GM23248 (cell line): ENCODE measurements at places on chromosomes 5 and 9.

DNA sequence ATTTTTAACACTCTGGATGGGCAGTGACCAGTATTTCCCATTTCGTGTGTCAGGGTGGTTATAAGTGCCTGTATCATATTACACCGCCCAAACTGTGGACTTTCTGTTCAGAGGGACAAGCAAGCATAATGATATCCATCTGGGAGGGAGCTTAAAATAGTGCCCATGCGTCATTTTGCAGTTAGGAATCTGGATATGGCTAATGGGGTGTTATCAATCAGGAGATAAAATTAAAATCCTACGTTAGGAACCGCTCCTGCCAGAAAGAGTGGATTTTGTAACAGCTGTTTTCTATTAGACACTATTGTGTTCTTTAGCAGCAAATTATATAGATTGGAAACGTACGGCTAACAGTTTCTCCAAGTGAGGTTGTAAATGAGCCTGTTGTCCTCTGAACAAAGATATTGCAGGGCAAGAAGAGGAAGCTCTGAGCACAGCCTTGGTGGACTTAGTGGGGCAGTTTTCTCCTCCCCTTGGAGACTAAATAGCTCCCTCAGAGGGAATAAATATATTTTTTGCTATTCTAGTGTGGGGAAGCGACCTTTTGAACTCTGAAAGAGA, 160.4 kb downstream of the SPATA31D1 start:
- H3K4me3 ChIP-seq: peak overlapping the region; percentile 37
- H3K27me3 ChIP-seq: no peaks in the 10 kb centered on the region
- H3K27ac ChIP-seq: peak overlapping the region; percentile 59
- H3K36me3 ChIP-seq: no peaks in the 10 kb centered on the region
- H3K4me1 ChIP-seq: peaks cover 27% of the 10 kb centered on the region

DNA sequence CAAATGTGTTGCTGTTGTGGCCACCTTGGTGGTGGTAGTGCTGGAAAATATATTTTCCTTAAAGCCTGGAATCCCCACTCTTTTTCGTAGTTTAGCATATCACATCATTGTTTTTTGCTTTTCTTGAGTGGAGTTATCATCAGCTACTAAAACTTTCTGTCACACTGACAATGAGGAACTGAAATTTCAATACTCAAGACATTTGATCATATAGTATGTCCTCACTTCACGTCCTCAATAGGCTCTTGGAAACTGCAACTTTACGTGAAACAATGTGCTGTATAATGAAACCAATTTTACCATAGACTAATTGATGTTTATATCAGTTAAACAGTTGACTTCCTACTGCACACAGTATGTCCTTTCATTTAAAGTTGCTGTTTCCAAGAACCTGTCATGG, 265.8 kb downstream of the ADGRV1 start:
- no peaks in the 10 kb centered on the region for H3K4me1 ChIP-seq
- H3K36me3 ChIP-seq: no peaks in the 10 kb centered on the region
- H3K4me3 ChIP-seq: no peak overlapping the region
- no peak for DNase-seq
- H3K27me3 ChIP-seq: no peaks in the 10 kb centered on the region

DNA sequence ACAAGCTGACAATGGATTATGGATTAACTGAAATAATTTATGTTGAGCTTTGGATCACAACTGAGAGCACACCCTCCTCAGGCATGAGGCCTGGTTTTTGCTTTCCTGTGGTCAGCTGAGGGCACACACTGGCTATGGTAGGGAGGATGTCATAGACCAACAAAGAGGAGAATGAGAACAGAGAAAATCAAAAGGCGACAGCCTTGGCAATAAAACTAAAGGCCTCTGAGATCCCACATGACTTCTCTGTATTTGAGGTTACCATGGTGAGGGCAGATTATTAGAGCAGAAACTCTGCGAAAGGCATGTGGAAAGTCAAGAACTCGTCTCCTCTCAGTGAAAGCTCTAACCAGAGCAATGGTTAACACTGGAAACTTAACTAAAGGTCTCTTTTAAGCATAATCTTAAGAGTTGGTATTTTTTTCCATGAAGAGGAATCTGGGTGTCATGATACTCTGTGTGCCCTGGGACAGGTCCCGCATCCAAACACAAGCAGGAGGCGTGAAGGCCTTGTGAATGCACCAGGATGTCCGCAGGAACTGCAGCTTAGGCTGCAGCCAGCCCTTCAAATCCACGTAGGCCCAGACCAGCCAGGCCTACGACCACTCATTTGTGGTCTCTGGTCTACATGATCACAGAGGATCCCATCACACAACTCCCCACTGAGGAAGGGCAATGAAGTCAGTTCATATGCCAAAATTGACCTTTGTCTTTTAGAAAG, 12.4 kb upstream of the MEIKIN start:
- no peaks in the 10 kb centered on the region for H3K27me3 ChIP-seq
- no peaks in the 10 kb centered on the region for H3K36me3 ChIP-seq
- no peak for DNase-seq
- H3K27ac ChIP-seq: no peak overlapping the region

- no peak for DNase-seq
- no peak overlapping the region for H3K27ac ChIP-seq
- H3K4me1 ChIP-seq: no peaks in the 10 kb centered on the region
- no peak overlapping the region for H3K4me3 ChIP-seq
- no peaks in the 10 kb centered on the region for H3K36me3 ChIP-seq
Measured at GRCh38 chr9:137705443-137705863, 86.6 kb downstream of the EHMT1 start.

DNA sequence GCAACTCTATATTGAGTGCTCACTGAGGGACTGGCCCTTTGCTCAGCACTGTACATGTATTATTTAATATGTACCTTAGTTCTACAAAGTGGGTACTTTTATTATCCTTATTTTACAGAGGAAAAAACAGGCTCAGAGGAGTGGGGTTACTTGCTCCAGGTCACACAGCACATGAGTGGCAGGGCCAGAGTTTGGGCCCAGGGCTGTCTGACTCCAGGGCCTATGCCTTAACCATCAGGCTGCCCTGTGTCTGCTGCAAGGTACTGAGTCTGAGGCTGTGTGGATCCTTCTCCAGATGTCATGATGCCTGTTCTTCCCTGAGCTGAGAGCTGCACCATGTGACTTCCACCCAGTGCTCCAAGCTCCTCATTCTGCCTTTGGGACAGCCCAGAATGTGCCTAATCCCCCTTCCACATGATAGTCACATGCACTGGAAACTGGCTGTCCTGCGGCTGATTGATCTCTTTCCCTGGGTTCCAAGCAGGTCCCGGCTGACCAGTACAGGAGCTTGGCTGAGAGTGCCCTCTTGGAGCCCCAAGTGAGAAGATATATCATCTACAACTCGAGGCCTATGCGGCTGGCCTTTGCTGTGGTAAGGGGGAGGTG, 15.4 kb downstream of the TMEM268 start:
- H3K4me1 ChIP-seq: peaks cover 11% of the 10 kb centered on the region
- peaks cover 5% of the 10 kb centered on the region; the same call in 1 of the 2 replicates for H3K36me3 ChIP-seq
- H3K4me3 ChIP-seq: no peak overlapping the region
- H3K27ac ChIP-seq: no peak overlapping the region
- H3K27me3 ChIP-seq: no peaks in the 10 kb centered on the region

GRCh38 chr9:131875828-131876485, 136.1 kb upstream of the RAPGEF1 start:
- peaks cover 6% of the 10 kb centered on the region; the same call in 1 of the 2 replicates for H3K4me1 ChIP-seq
- no peaks in the 10 kb centered on the region for H3K36me3 ChIP-seq
- H3K27me3 ChIP-seq: no peaks in the 10 kb centered on the region
- peak; percentile 62 for DNase-seq
- H3K4me3 ChIP-seq: no peak overlapping the region
- no peak overlapping the region for H3K27ac ChIP-seq

GRCh38 chr5:126681970-126682369, 81.2 kb downstream of the PHAX start:
- H3K4me1 ChIP-seq: peaks cover 13% of the 10 kb centered on the region
- H3K27me3 ChIP-seq: no peaks in the 10 kb centered on the region
- no peaks in the 10 kb centered on the region for H3K36me3 ChIP-seq
- DNase-seq: no peak

- H3K36me3 ChIP-seq: no peaks in the 10 kb centered on the region
- 0 out of 2 replicates have a peak, but pooled peaks cover 11% of the 10 kb centered on the region for H3K27me3 ChIP-seq
- no peak for DNase-seq
- no peaks in the 10 kb centered on the region for H3K4me1 ChIP-seq
- H3K4me3 ChIP-seq: no peak overlapping the region
Measured at GRCh38 chr5:159227452-159227851, 18.1 kb upstream of the RNF145 start.

GRCh38 chr5:158378931-158379330, 520.0 kb upstream of the CLINT1 start:
- H3K27ac ChIP-seq: no peak overlapping the region
- H3K36me3 ChIP-seq: no peaks in the 10 kb centered on the region
- peaks cover 23% of the 10 kb centered on the region for H3K4me1 ChIP-seq
- no peaks in the 10 kb centered on the region for H3K27me3 ChIP-seq

GRCh38 chr5:75706016-75706415, 11.2 kb downstream of the POC5 start:
- peak; percentile 3 for DNase-seq
- H3K36me3 ChIP-seq: no peaks in the 10 kb centered on the region
- H3K27ac ChIP-seq: no peak overlapping the region
- no peaks in the 10 kb centered on the region for H3K4me1 ChIP-seq
- no peak overlapping the region for H3K4me3 ChIP-seq

- no peak overlapping the region for H3K4me3 ChIP-seq
- no peaks in the 10 kb centered on the region for H3K27me3 ChIP-seq
- H3K36me3 ChIP-seq: no peaks in the 10 kb centered on the region
- no peak overlapping the region for H3K27ac ChIP-seq
Measured at GRCh38 chr9:89842267-89842768, 237.5 kb downstream of the GADD45G start.
